Left ventricle myocardium inferior (tissue), 1 donor: ENCODE measurements at places on chromosomes 11 and 22. TPM values are rescaled to one million over a fixed set of nuclear protein-coding genes. Genes with fewer than 3 reads are reported as not detected.

DNA sequence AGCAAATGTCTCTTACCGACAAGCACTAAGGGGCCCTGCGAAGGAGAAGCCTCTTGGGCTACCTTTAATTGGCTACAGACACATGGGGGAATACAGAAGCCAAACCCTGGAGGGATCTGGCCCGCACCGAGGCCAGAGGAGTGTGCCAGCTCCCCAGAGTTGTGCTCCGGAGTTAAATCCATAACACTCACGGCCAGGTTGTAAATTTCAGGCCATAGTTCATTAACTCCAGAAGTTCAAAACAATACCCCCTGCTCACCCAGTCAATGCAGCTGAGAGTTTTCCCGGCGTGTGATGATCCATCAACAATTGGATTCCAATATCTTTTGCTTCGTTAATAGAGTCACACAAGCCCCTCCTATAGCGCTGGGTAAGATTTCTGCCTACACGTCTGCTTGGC lies 371.5 kb downstream of the NXPE2 start:
- no peak overlapping the region for H3K27ac ChIP-seq
- DNase-seq: no peak
- H3K4me3 ChIP-seq: no peak overlapping the region
- no peaks in the 10 kb centered on the region for H3K36me3 ChIP-seq
- H3K27me3 ChIP-seq: no peaks in the 10 kb centered on the region

DNA sequence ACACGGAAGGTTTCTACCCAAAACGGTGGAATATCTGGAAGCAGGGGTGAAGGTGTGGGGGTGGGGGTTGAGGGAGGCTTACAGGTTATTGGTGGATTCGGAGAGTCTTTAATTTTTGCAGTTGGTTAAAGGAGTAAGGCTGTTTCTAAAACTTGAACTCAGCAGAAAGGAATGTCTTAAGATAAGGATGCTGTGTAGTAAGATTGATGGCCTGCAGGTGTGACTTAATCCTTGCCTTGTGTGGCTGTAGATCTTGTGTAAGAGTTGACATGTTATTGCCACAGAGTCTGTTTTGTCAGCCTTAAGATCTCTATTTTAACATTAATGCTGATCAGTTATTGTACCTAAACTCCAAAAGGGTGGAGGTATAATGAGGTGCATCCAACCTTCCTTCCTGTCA lies 16.4 kb upstream of the OR6M1 start:
- H3K4me1 ChIP-seq: no peaks in the 10 kb centered on the region
- no peak for DNase-seq
- no peaks in the 10 kb centered on the region for H3K27me3 ChIP-seq

DNA sequence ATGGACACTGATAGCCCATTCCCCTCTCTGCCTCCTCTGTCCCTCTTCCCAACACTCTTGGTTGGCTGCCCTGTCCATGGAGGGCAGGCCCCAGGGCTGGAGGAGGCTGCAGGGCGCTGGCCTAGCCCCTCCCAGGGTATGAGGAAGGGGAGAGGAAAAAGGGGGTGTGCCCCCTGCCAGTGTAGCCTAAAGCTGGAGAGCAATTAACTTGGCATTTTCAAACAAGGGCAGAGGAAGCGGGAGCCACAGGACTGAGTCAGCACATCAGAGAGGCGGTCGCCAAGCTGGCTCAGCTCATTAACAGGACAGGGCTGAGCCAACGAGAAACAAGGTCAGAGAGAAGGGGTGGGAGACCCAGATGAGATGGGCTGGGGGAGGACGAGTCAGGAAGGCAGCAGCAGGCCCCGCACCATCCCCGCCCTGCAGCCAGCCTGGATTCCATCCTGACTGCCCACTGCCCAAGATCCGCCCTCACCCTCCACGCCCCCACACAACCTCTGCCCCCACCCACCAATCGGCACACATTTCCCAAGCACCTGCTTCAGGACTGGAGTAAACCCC lies 76.3 kb downstream of the BUD13 start:
- no peaks in the 10 kb centered on the region for H3K4me1 ChIP-seq
- H3K4me3 ChIP-seq: no peak overlapping the region
- no peaks in the 10 kb centered on the region for H3K36me3 ChIP-seq
- peaks cover 62% of the 10 kb centered on the region for H3K27me3 ChIP-seq
- H3K27ac ChIP-seq: no peak overlapping the region

DNA sequence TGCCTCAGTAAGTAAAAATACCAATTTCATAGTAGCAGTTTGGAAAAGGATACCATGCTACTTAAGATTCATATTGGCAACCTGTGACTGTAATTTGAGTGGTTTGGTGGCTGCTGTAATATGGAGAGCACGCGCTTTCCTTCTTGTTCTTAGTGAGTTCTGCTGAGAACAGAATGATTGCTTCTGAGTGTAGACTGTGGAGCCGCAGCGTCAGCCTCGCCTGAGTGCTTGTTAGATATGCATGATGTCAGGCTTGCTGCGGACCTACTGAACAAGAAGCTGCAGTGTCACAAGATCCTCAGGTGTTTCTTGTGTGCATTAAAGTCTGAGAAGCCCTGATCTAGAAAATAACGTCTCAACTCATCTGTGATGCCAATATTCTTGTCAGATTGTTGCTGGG lies 143.2 kb downstream of the ARHGAP42 start:
- no peak for DNase-seq
- H3K27me3 ChIP-seq: no peaks in the 10 kb centered on the region
- H3K4me3 ChIP-seq: peak overlapping the region; percentile 18
- peak overlapping the region; percentile 31 for H3K27ac ChIP-seq
- H3K36me3 ChIP-seq: no peaks in the 10 kb centered on the region

- no peaks in the 10 kb centered on the region for H3K27me3 ChIP-seq
- H3K4me1 ChIP-seq: peaks cover 60% of the 10 kb centered on the region
- DNase-seq: no peak
Measured at GRCh38 chr22:32858957-32859356, 57.5 kb downstream of the TIMP3 start.

DNA sequence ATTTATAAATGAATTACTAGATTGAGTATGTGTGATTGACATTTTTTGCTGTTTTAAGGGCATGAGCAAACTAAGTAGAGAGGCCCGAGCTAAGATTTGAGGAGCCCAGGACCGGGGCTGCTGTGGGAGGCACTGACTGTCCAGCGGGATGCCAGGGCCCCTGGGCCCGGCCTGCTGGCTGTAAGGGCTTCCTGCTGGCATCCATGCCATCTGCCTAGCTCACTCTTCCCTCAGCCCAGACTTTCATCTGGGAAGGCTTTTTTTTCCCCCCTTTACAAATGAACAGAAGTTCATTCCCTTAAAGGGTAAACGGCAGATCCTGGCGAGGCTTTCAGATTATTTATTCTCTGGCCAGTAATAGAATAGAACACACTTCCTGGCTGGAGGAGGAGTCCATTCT lies 16.0 kb upstream of the TP53I11 start:
- no peaks in the 10 kb centered on the region for H3K27me3 ChIP-seq
- H3K4me1 ChIP-seq: peaks cover 8% of the 10 kb centered on the region
- H3K27ac ChIP-seq: no peak overlapping the region
- no peaks in the 10 kb centered on the region for H3K36me3 ChIP-seq
- no peak overlapping the region for H3K4me3 ChIP-seq
- no peak for DNase-seq

DNA sequence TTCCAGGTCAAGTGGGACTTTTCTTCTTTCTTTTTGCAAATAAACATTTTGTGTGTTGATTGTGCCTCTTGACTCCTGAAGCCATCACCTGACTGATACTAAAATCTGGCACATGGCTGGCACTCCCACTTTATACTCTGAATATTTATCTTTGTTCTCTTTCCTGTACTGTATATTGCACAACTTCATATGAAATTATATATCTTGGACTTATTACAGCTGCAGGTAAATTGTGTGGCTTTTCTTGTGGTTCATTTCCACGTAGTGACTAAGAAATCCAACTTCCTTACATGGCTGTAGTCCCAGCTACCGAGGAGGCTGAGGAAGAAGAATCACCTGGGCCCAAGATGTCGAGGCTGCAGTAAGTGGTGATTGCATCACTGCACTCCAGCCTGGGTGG lies 23.7 kb upstream of the OR5B12 start:
- no peak overlapping the region for H3K4me3 ChIP-seq
- no peak overlapping the region for H3K27ac ChIP-seq
- DNase-seq: no peak
- H3K4me1 ChIP-seq: no peaks in the 10 kb centered on the region
- no peaks in the 10 kb centered on the region for H3K36me3 ChIP-seq
- no peaks in the 10 kb centered on the region for H3K27me3 ChIP-seq

GRCh38 chr11:113833151-113833550 lies 42.2 kb downstream of the USP28 start:
- DNase-seq: no peak
- peaks cover 34% of the 10 kb centered on the region for H3K4me1 ChIP-seq
- no peak overlapping the region for H3K27ac ChIP-seq
- H3K4me3 ChIP-seq: no peak overlapping the region

DNA sequence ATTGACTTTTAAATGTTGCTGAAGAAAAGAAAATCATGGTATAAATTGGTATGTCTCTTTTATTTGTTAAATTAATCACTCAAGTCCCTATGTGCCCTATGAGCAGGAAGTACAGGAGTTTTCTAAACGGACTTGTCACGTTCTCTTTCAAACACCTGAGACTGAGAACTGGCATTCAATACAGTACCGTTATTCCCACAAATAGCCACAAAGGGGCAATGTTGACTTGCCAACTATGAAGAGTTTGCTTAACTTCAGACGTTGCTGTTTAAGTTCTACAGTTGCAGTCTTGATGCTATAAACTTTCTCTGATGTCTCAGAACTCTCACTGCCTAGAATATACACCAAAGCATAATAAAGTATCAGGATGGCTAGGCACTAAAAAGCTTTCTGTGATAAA lies 7.6 kb downstream of the OR56A1 start:
- H3K36me3 ChIP-seq: no peaks in the 10 kb centered on the region
- no peak overlapping the region for H3K27ac ChIP-seq
- H3K27me3 ChIP-seq: no peaks in the 10 kb centered on the region
- H3K4me1 ChIP-seq: no peaks in the 10 kb centered on the region

DNA sequence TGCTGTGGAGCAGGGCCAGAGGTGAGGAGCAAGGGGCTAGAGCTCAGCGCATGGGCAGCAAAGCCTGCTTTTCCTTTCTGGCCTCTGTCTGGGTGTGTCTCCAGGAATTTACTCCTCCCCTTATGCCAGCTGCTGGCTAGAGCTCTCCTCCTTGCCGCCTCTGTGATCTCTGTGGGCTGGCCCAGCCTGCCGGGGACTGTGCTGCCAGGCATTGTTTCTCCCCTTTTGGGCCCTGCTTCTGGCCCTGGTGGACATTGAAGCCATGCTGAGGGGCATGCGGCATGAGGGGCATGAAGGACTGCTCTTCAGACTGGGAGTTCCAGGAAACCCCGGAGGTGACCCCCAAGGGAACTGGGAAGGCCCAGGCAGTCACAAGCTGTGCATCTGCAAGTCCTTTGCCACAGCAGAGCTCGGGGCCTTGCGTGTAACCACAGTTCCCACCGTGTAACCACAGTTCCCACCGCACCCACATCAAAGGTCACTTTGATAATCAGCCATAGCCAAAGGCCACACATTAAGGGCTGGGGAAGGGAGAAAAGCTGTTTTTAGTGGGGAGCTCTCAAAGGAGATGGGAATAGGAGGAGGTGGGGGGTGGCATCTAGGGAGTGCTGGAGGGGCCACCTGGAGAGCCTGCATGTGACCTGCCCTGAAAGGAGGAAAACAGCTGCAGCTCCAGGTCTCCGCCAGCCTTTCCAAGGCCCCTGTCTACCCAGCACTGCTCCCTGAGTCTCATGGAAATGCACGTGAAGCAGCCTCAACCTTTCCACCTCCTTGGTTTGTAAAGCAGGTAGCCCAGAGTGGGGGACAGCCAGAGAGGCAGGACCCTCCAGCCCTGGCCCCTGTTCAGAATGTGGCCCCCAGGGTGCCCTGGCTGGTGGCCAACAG lies 62.3 kb downstream of the PPFIBP2 start:
- peaks cover 3% of the 10 kb centered on the region for H3K36me3 ChIP-seq
- no peaks in the 10 kb centered on the region for H3K27me3 ChIP-seq
- DNase-seq: no peak
- peak overlapping the region; percentile 85 for H3K27ac ChIP-seq
- H3K4me1 ChIP-seq: peaks cover 72% of the 10 kb centered on the region

DNA sequence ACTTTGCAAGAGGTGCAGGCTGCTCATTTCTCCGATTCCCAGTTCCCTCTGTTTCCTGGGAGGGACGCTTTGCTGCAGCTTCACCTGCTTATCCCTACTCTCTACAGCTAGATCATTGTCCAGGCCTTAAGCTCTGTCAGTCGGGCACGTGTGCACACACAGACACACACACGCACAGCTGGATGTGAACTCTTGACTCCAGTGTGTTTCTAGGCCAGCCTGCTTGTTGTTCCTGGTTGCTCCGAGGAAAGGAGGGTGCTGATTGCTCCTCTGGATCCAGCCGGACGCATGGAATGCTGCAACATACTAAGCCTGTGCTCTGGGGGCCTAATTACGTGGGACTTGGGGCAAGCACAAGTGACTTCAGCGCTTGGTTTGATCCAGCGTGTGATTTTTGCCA lies 19.7 kb downstream of the ZNRF3 start:
- H3K4me3 ChIP-seq: no peak overlapping the region
- H3K27me3 ChIP-seq: no peaks in the 10 kb centered on the region
- peaks cover 67% of the 10 kb centered on the region for H3K4me1 ChIP-seq

DNA sequence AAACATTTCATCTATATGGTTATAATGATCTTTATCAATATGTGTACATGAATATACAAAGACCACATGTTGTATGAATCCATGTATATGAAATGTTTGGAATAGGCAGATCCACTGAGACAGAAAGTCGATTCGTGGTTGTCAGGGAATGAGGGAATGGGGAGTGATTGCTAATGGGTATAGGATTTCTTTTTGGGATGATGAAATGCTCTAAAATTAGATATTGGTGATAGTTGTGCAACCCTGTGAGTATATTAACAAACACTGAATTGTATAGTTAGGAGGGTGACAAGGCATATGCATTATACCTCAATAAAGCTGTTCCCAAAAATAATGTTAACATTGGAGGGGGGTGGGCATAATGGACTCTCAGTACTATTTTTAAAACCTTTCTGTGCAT lies 5.0 kb upstream of the PTPMT1 start:
- H3K27ac ChIP-seq: no peak overlapping the region
- DNase-seq: no peak
- peaks cover 10% of the 10 kb centered on the region for H3K4me1 ChIP-seq
- no peaks in the 10 kb centered on the region for H3K27me3 ChIP-seq
- H3K36me3 ChIP-seq: no peaks in the 10 kb centered on the region
- H3K4me3 ChIP-seq: no peak overlapping the region

- H3K27ac ChIP-seq: no peak overlapping the region
- peaks cover 10% of the 10 kb centered on the region for H3K27me3 ChIP-seq
- H3K4me3 ChIP-seq: no peak overlapping the region
- no peaks in the 10 kb centered on the region for H3K4me1 ChIP-seq
- no peaks in the 10 kb centered on the region for H3K36me3 ChIP-seq
Measured at GRCh38 chr11:78841456-78842060, 266.9 kb upstream of the NARS2 start.

The PNPLA3 gene
- total RNA-seq: not detected

The KCNJ1 gene
- total RNA-seq: not detected

The PIH1D2 gene
- 2.2 TPM for total RNA-seq

The HTR3B gene
- not detected for total RNA-seq

The SLC25A45 gene
- total RNA-seq: 5.0 TPM

The P2RX6 gene
- total RNA-seq: 3.5 TPM

The SMIM35 gene
- not detected for total RNA-seq

The EXPH5 gene
- 0.88 TPM for total RNA-seq
